ENCODE measurements at places on chromosomes 13 and 19.
A peak's percentile ranks its signal among the peaks of the same experiment; 100 is the strongest.

GRCh38 chr19:16355293-16356043 lies 30.8 kb downstream of the KLF2 start:
- DNase-seq: no peak

DNA sequence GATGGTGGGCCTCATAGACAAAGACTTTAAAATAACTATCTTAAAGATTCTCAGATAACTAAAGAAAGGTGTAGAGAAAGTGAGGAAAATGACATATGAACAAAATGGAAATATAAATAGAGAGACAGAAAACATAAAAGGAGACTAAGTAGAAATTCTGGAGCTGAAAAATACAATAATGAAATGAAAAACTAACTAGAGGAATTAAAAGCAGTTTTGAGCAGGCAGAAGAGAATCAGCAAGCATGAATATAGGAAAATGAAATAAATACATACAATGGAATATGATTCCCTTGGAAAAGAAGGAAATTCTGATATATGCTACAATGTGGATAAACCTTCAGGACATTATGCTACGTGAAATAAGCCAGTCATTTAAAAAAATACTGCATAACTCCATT lies 3.9 kb downstream of the EEF1AKMT1 start:
- DNase-seq: no peak

DNA sequence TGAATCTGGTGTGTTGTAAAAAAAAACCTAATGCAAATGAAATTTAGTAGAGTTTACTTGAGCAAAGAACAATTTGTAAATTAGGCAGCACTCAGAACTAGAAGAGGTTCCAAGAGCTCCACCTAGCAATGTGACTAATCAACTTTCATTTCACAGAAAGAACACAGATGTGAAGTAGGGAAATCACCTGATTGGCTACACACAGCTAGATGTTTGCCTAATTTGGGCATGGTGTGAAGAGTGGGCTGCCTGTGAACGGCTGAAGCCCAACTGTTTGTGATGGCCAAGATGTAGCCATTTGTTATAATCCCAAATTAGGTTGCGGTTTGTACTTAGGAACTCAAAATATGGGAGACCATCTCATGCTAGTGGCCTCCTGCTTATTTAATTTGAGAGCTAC lies 724.4 kb upstream of the SLITRK5 start:
- DNase-seq: no peak

DNA sequence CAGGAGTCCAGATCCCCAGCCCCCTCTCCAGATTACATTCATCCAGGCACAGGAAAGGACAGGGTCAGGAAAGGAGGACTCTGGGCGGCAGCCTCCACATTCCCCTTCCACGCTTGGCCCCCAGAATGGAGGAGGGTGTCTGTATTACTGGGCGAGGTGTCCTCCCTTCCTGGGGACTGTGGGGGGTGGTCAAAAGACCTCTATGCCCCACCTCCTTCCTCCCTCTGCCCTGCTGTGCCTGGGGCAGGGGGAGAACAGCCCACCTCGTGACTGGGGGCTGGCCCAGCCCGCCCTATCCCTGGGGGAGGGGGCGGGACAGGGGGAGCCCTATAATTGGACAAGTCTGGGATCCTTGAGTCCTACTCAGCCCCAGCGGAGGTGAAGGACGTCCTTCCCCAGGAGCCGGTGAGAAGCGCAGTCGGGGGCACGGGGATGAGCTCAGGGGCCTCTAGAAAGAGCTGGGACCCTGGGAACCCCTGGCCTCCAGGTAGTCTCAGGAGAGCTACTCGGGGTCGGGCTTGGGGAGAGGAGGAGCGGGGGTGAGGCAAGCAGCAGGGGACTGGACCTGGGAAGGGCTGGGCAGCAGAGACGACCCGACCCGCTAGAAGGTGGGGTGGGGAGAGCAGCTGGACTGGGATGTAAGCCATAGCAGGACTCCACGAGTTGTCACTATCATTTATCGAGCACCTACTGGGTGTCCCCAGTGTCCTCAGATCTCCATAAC lies at the start of gene APOE:
Gene APOE (plus strand): TSS at position 360 of the 724 bp plus-strand sequence. CDS start 829 bp downstream, outside the sequence.
- DNase-seq: peak; percentile 22

DNA sequence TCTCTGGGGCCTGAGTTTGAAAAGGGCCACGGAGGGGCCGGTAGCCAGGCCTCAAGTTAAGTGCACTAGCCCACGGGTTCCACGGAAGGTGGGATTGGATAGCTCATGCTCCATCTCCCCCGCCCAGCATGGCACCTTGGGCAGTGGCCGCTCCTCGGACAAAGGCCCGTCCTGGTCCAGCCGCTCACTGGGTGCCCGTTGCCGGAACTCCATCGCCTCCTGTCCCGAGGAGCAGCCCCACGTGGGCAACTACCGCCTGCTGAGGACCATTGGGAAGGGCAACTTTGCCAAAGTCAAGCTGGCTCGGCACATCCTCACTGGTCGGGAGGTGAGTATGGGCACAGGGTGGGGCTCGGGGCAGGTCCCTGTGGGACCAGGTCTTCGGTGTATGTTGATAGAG lies 7.8 kb downstream of the MARK4 start:
- DNase-seq: no peak

GRCh38 chr13:91398413-91399188 lies at the start of gene GPC5:
GPC5 (plus strand) TSS chr13:91398621.
- no peak for DNase-seq

GRCh38 chr13:98450026-98450425 lies 126.9 kb downstream of the STK24 start:
- no peak for DNase-seq

DNA sequence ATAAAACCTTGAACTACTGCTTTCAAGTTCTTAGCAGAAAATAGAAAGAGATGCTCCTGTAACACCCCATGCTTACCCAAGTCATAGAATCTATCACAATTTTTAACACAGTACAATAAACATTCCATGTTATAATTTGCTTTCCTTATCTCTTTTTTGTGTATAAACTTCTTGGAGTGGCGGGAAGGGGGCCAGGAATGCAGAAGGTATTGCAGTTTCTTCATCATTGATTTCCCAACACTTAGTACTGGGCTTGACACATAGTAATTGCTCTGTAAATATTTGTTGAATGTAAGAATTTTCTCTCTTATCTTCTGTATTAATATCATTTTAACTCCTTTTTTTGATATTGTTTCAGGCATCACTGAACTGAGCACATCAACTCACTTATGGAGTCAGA lies 535.8 kb downstream of the KCTD12 start:
- no peak for DNase-seq

DNA sequence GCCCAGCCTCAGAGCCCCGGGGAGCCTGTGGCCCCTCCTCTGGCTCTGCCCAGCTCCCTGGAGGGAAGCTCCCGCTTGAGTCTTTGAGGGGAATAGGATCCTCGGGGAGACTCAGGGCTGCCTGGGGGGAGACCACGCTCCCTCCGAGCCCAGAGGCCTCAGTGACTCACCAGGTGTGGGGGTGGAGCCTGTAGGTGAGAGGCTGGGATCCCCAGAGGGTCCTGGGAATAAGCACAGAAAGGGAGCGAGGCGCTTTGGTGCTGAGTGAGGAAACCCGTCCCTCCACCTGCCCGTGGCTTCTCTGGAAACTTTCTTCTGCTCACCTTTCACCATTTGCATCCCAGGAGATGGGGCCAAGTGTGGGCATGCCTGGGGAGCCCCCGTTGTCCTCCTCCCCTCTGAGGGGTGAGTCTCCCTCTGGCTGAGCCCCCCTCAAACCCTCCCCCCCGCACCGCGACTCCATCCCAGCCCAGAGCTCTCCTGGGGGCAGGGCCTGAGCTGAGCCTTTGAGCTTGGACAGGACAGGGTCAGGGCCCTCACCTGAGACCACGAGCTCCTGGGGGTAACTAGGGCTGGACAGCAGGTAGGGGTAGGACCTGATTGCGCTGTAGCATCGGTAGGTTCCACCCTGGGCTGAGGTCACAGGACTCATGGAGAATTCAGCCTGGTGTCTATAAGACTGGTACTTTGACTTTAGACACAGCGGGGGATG lies 2.7 kb downstream of the LILRB5 start:
- DNase-seq: no peak

- DNase-seq: no peak
These were observed 17.9 kb upstream of the ZNF175 start for GRCh38 chr19:51552996-51553725.

DNA sequence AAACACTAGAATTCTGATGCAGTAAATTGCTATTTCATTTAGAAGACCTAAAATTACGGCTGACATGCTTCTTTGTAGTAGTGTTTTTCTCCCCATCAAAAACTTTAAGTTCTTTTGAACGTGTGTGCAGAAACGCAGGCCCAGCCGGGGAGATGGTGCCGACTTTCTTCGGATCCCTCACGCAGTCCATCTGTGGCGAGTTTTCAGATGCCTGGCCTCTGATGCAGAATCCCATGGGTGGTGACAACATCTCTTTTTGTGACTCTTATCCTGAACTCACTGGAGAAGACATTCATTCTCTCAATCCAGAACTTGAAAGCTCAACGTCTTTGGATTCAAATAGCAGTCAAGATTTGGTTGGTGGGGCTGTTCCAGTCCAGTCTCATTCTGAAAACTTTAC lies 98.3 kb downstream of the TNFRSF19 start:
- DNase-seq: no peak

DNA sequence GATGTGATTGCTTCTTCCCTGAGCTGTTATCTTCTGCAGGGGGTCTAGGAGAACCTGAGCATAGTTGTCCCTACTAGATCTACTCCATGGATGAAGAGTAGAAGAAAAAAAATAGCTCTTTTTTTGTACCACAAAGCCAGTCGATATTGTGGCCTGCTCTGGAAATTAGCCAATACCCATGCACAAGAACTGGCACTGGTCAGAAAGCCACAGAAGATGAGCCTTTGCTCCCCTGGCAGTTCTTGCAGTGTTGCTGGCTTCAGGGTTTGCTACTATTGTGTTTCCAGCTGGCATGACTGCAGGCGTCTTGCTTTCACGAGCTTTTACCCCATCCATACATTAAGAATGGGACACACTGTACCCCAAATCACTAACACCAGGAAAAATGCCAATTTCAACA lies 547.7 kb upstream of the KLF12 start:
- DNase-seq: no peak

DNA sequence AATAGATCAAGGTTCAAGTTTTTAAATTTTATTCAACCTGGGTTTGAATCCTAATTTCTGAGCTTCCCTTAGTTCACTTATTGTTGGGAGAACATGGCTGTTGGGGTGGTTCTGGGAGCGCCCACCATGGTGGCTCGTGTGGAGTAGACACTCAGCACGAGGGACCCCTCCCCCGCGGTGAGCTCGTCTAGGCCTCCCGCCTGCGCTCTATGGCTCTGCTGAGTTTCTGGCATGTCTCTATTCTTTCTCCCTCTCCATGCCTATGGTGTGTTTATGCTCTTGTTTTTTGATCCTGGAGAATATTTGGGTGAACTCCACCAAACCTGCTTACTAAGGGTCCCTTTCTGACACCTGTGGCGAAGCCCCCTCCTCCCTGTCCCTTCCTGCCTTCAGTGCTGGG lies 1.6 kb upstream of the EPN1 start:
- DNase-seq: no peak

GRCh38 chr13:103638706-103639105 lies 572.5 kb upstream of the SLC10A2 start:
- no peak for DNase-seq

DNA sequence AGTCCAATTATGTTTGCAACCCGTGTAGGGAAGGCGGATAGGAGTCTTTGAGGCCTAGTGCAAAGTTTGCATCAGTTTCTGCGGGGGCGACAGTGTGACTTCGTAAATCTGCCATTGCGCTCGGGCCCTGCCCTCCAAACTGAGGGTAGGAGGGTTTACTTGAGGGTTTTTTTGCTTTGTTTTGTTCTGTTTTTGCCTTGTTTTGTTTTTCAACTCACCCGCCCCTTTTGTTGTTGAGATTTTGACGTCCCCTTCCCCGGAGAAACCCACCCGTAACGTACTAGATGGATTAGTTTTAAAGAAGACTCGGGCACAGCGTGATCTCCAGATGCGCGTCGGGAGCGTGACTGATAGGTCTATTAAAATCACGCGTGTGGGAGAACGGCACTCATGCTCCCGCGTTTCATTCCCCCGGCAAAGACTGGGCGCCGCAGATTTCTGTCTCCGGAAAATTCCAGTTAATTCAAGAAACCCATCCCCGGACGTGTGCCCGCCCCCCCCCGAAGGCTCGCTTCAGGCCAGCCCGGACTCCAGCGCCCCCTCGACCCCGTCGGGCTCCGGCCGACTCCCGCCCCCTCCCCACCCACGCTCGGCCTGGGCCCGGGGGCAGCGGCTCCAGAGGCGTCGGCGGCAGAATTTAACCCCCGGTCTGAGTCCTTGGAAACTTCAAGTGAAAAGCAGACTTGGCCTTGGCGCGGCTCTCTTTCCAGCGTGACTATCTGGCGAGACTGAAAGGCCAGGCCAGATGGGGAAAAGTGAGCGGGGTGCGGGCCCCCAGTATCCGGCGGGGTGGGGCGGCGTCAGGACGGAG lies 5.0 kb downstream of the SOX1 start:
- no peak for DNase-seq

- DNase-seq: peak; percentile 48
These were observed 8.2 kb upstream of the PCDH9 start for GRCh38 chr13:67238277-67238859.

DNA sequence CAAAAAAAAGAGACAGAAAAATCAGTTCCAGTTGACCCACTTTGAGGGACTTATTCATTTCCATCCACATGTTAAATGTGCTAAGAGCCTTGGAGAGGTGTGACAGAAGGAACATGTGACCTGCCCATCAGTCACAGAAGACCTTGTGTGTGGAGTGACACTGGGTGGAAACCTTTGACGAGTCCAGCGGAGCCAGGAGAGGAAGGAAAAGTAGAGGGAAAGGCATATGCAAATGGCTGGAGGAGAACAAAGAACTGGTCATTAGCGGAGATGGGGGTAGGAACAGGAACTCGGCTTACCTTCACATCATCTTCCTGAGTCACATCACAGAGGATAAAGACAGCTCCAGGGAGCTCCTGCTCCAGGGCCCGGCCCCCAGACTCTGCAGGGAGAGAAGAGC lies 2.3 kb downstream of the HSD17B14 start:
- no peak for DNase-seq

GRCh38 chr19:10079031-10079453 lies 7.1 kb upstream of the SHFL start:
- no peak for DNase-seq

- no peak for DNase-seq
These were observed 233.6 kb downstream of the PCDH9 start for GRCh38 chr13:66996503-66996902.

GRCh38 chr13:106602178-106602577 lies 34.2 kb upstream of the ARGLU1 start:
- DNase-seq: peak; percentile 5

GRCh38 chr13:32206097-32206740 lies 108.9 kb downstream of the ZAR1L start:
- DNase-seq: no peak

- DNase-seq: no peak
These were observed 1713.1 kb upstream of the PCDH20 start for GRCh38 chr13:63128716-63129115.

- peak; percentile 96 for DNase-seq
These were observed 31.3 kb downstream of the GRIK5 start for GRCh38 chr19:42038666-42039065.

Measured in NCI-H1694 (cell line).